CD8-positive, alpha-beta T cell (primary cell): ENCODE measurements at places on chromosomes 3 and 15.

GRCh38 chr3:194148383-194148782, 12.4 kb downstream of the HES1 start:
- no peak for DNase-seq

DNA sequence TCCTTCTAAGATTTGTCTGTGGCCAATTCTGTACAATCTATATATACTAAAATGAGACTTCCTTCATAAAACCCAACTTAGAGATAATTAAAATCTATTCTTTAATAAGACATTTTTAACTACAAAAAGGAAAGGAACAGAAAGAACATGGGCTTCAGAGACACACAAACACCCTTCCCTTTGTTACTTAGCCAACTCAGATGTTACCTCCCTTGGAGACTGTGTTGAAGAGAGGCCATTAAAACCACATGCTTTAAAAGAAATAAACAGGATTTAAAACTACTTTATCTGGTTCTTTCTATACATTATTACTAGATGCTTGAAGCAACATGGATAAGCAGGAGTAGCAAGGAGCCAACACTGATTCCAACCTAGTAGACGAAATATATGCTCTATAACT, 42.0 kb downstream of the LRRFIP2 start:
- DNase-seq, result no peak

DNA sequence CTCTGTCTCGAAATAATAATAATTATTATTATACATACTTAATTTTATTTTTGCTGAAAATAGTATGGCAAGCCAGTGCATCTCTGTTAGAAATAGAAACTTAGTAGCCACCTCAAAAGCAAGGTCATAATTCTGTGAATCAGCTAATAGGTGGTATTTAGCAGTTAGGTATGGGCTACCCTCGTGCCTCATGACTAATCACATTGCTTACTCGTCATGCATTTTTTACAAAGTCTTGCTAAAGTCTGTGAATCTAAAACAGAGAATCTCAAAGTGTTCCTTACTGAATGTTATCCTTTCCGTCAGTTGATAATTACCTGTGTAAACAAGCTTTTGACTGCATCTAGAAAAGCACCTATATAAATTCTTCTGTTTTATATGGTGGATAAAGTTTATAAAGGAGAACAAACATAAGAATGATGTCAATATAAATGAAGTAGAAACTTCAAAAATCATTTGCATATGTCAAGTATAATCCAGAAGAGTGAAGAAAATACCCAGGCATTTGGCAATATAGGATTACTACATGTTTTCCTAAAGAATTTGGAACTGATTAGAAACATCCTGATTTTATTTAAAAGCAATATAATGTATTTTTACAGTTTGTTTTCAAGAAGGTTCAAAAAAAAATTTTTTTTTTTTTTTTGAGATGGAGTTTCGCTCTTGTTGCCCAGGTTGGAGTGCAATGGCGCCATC, 6.2 kb downstream of the PPARG start:
- no peak for DNase-seq

DNA sequence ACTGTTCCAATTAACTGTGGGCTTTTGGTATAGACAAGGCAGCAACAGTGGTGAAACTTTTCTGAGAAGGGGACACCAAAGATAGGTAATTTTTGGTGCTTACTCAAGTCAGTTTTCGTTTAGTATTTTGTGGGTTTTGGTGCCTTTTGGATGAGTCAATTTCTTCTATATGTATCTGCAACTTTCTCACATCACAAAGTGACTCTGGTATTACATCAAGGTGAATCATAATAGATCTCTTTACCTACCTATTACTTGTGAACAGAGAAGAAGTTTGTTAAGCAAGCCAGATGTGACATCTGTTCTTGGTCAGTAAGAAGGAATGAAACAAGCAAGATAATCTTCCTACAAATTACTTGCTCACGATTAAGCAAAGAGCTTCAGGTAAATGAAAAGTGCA, 732.4 kb upstream of the DPPA4 start:
- no peak for DNase-seq

GRCh38 chr15:89317186-89317720, 17.4 kb downstream of the POLG start:
- no peak for DNase-seq

- no peak for DNase-seq
Observed at GRCh38 chr3:110933821-110934426, 137.7 kb upstream of the NECTIN3 start.

- no peak for DNase-seq
Observed at GRCh38 chr3:166110102-166110501, 272.9 kb upstream of the BCHE start.

DNA sequence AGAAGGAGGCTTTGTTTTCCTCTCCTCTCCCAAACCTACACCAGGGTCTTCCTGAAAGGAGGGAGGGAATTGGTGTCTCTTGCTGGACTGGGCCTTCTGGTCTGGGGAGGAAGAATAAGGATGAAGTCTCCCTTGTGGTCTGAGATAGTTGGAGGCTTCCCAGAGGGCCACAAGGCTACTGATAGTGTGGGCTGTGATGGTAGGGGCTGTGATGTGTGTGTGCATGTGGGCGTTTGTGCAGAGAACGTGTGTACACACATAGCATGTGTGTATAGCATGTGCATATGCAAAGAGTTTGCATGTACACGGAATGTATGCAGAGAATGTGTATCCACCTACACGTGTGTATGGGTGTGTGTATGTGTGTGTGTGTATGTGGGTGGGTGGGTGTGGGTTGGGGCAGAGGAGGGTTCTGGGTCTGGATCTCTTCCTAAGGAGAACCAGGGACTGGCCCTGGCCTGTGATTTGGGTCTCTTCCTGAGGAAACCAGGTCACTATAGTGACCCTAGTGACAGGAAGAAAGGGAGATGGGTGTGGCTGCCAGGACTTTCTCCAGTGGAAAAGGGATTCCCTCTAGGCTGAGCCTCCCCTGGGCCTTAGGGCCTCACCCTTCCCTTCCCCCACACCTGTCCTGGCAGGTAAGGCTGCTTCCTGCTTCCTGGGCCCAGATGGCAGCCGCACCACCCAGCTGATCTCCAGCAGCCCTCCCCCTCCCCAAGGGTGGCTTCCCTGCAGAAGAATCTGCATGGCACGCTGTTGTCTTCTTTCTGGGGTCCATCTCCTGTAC, 1.7 kb downstream of the FLNB start:
- DNase-seq, result peak; percentile 16

DNA sequence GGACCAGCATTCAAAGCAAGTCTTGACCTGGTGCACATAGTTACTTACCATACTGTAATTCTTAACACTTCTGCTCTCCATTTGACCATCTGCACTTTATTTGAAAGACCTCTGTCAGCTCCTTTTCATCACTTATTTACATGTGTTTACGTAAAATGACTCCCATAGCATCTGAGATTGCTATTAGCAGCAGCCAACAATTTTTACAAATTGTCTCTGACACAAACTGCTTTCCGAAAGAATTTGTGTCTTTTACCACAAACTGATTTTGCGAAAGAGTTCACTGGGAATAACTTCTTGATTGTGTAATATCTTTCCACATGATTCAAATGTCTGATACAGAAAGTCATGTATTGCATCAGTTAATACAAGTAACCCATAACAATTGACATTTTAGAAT, 144.1 kb upstream of the PEX5L start:
- DNase-seq, result no peak
